ENCODE measurements at places on chromosomes 4 and X. TPM values are rescaled to one million over a fixed set of nuclear protein-coding genes. Genes with fewer than 3 reads are reported as not detected.

Gene DOCK11
- 45.5 TPM for total RNA-seq

DNA sequence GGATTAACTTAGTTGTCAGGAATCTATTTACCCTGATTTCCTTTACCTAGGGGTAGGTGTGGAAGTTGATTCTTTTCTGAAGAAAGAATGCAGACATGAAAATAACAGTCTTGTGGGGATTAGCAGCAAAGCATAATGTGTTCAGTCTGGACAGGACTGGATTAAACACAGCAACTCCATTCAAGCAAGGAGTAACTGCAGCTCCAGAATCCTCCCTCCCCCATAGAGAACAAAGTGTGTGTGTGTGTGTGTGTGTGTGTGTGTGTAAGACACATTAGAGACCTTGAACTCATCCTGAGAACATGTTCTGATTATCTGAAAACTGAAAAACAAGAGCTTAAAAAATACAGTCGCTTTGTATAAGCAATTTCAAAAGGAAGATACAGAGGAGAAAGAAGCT lies 9.3 kb downstream of the C4orf54 start:
- no peak overlapping the region for H3K27ac ChIP-seq
- no peaks in the 10 kb centered on the region for H3K4me1 ChIP-seq
- no peaks in the 10 kb centered on the region for H3K36me3 ChIP-seq

GRCh38 chr4:105644257-105644656 lies 64.2 kb downstream of the INTS12 start:
- H3K36me3 ChIP-seq: no peaks in the 10 kb centered on the region
- no peak overlapping the region for H3K27ac ChIP-seq
- no peak for ATAC-seq
- no peaks in the 10 kb centered on the region for H3K4me1 ChIP-seq
- peaks cover 29% of the 10 kb centered on the region for H3K27me3 ChIP-seq

Gene CENPVL2
- total RNA-seq: not detected

Gene AIFM1
- total RNA-seq: 25.4 TPM

- peak overlapping the region; percentile 65 for H3K4me3 ChIP-seq
- H3K27ac ChIP-seq: peak overlapping the region; percentile 50
- H3K4me1 ChIP-seq: no peaks in the 10 kb centered on the region
Observed at GRCh38 chr4:88244816-88245579, 39.4 kb downstream of the PPM1K start.

GRCh38 chr4:108346818-108347210 lies 178.1 kb upstream of the LEF1 start:
- no peak for ATAC-seq
- H3K27ac ChIP-seq: no peak overlapping the region
- no peaks in the 10 kb centered on the region for H3K36me3 ChIP-seq

Gene CFAP99
- 0.11 TPM for total RNA-seq

DNA sequence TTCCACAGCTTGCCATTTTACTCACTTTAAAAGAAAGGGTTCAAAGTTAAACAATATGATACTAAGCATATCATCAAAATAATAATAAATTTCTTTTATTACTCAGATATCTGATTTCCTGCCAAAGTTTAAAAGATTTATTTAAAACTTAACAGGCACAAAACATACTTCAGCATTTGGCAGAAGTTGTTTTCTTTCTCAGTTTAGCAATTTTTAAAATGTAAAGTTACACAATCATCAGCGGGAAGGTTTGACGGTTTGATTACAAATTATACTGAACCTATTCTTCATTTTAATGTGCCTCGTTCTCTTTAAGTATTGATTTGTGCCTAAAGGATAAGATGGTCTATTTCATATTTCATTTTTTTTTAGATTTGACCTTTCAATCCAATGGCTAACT lies 227.2 kb downstream of the APBB2 start:
- peaks cover 7% of the 10 kb centered on the region for H3K27me3 ChIP-seq
- no peak overlapping the region for H3K4me3 ChIP-seq
- no peaks in the 10 kb centered on the region for H3K4me1 ChIP-seq
- H3K36me3 ChIP-seq: no peaks in the 10 kb centered on the region
- no peak overlapping the region for H3K27ac ChIP-seq

- ATAC-seq: peak; percentile 94
- H3K27me3 ChIP-seq: no peaks in the 10 kb centered on the region
- peak overlapping the region; percentile 94 for H3K4me3 ChIP-seq
- peak overlapping the region; percentile 80 for H3K27ac ChIP-seq
- H3K4me1 ChIP-seq: peaks cover 14% of the 10 kb centered on the region
Observed at GRCh38 chr4:48269861-48270522, 354 bp upstream of the TEC start.
